AG08396 (cell line): ENCODE measurements at places on chromosomes 5 and 9.

- no peak for DNase-seq
These were observed 310.8 kb downstream of the CDH12 start for GRCh38 chr5:22542340-22542739.

- DNase-seq = no peak
These were observed 377.1 kb upstream of the RORB start for GRCh38 chr9:74120061-74120460.

- DNase-seq = no peak
These were observed 75.2 kb downstream of the LMNB1 start for GRCh38 chr5:126852091-126852571.

- DNase-seq = no peak
These were observed 13.3 kb downstream of the RIC1 start for GRCh38 chr9:5642170-5642569.

- DNase-seq = no peak
These were observed 379.6 kb upstream of the ZNF608 start for GRCh38 chr5:125126050-125126449.

DNA sequence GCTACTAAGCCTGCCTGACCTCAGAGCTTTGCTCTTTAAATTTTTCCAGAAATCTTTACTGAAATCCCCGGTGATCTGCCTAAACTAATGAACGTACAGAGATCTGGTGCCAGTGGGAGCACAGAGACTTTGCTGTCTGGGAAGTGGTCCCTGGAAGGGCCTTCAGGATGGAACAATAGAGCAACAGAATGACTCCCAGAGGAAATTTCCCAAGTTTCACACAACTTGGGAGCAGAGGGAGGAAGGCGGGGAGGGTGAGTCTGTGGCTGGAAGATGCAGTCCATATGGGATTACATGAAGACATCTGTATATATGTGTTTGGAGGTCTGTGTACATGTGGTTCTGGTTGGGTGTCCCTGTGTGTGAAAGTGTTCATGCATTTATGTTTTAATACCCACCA lies 638.3 kb downstream of the CCDC171 start:
- DNase-seq = no peak

- DNase-seq = no peak
These were observed 681.8 kb downstream of the SEMA5A start for GRCh38 chr5:8864053-8864452.

GRCh38 chr5:128538250-128539037 lies 399 bp upstream of the FBN2 start:
- DNase-seq = peak; percentile 15

- DNase-seq = no peak
These were observed 8.1 kb downstream of the SEC24A start for GRCh38 chr5:134656690-134657089.

DNA sequence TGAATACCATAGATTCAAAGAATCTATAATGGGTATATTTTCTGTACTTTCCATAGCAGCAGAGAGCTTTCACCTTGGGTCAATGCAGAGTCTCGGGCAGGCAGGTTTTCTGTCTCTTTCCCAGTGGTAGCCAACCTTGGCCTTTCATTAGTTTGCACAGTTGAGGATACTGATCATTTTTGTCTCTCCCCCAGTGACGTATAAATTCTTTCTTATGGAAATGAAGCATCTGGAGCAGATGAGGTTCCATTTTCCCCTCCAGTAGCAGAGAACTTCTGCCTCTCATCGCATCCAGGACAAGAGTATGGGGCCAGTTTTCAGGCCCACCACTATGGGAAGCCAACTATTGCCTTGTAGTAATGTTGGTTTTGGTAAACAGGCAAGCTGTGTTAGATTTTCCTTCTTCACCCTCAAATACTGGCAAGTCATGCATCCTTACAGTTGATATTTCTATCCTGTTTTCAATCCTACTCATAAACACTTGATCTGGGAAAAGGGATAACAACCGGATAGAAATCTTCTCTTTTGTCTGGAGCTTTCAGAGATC lies 845.2 kb upstream of the CDH18 start:
- peak; percentile 0 for DNase-seq

GRCh38 chr9:33264003-33264472 lies 470 bp downstream of the BAG1 start:
- peak; percentile 24 for DNase-seq

- no peak for DNase-seq
These were observed 26.9 kb downstream of the GOLPH3 start for GRCh38 chr5:32147236-32147635.

GRCh38 chr9:113879911-113880310 lies 3.8 kb downstream of the ZNF618 start:
- no peak for DNase-seq

GRCh38 chr5:42989190-42989589 lies 50.9 kb downstream of the ANXA2R start:
- DNase-seq = no peak

- no peak for DNase-seq
These were observed 464.9 kb downstream of the TLE1 start for GRCh38 chr9:81224166-81225081.

DNA sequence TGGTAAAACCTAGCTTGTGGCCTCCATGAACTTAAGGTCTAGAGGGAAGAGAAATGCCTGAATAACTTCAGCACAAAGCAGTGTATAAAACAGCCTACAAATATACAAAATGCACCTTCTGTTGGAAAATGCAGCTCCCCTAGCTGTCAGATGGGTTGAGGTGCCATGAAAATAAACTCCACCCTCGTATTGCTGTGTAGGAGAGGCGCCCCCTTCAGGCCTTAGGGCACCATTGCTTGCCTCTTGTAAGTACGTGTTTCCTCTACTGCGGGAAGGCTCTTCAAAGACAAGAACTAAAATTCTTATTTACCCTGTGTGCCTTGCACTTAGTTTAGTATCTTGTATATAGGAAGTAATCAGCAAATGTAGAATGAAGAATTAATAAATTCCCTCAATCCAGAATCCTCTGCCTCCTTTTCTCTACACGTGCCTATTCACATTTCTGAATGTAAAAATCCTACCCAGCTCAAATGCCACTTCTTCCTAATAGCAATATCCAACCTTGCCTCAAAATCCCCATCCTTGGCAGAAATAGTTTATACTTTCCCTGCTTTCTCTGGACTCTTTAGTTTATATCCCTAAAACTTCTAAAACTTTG lies 393.7 kb upstream of the PDE4D start:
- DNase-seq = peak; percentile 3

DNA sequence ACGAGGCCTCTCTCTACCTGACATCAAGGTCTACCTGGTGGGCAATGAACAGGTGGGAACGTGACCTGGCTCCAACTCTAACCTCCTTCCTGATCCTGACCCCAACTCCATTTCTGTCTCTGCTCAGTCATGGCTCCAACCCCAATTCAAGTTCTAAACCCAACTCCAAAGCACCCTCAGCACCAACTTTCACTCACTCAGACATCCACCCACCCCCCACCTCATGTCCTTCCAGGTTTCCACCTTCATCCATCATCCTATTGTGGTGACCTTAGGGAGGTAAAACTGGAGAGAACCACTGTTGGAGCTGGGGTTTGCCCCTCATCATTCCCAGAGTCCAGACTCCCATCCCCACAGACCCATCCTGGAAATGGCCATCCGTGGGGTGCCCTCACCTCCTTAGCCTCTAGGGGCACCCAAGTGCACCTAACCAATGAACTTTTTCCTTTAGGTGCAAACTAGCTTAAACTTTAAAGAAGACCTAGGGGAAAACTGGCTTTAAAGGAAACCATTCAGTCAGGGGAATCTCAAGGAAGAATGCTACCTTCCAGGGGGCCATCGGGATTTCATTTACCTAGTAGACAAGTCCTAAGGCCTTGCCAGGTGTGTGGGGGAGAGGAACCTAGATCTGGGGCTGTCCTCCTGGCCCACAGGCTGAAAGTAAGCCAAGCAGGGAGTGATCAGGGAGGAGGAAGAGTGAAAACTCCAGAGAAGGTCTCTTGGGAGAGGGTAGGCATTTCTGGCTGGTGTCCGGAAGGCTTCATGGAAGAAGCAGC lies 11.3 kb downstream of the RGS14 start:
- DNase-seq = peak; percentile 79

GRCh38 chr9:137084526-137084925 lies 2.3 kb upstream of the MAN1B1 start:
- DNase-seq = no peak

DNA sequence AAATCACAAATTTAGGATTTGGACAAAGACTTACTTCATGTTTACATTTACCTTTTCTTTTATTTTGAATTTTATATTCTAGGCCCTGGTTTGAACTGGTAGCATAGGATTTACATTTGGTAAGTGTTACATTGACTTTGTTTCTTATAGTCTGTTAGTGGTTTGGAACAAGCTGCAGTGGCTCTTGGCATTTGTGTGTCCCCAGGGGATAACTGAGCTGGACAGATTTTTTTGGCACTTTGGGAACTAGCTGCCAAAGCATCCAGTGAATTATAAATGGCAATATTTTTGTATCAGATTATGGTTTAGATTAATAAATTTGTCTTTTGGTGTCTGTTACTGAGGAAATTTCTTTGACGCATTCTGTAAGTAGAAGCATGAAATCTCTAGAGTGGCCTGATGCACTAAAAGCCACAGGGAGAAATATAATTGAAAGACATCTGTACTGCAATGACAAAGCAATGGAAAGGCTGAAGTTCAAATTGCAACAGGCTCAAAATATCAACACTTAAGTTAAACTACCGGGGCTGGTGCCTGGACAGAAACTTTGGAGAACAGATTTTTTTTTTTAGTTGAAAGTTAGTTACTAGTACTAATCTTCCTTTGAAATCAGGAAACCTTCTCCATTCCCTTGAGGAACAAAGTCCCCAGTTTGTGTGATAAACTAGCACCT lies 107.6 kb upstream of the PLCXD3 start:
- no peak for DNase-seq

DNA sequence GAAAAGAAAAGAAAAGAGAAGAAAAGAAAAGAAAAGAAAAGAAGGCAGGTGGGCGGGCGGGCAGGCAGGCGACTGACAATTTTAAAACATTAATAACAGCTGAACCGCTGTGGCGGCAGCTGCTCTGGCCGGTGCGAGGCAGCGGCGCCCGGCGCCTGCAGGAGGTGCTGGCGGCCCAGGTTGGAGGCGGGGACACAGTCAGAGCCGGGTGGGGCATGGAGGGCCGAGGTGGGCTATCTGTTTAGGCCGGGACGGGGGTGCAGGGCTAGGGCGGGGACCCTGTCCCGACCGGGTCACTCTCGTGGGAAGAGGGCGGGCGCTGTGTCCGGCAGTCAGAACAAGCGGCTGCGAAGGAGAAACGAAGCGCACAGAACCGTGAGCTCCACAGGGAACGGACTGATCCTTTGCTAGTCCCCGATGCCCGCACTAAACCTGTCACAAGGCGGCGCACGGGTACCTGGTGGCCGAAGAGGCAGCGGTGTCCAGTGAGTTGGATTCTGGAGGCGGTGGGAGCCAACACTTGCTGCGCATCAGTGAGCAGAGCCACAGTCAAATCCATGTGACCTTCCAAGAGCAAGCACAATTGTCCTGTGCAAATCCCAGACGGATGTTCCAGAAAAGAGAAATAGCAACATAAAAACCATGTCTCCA lies 13.6 kb upstream of the ALDOB start:
- peak; percentile 80 for DNase-seq

GRCh38 chr5:137665678-137666460 lies 70.0 kb downstream of the KLHL3 start:
- no peak for DNase-seq

- DNase-seq = no peak
These were observed 77.1 kb upstream of the STXBP1 start for GRCh38 chr9:127534931-127535330.

DNA sequence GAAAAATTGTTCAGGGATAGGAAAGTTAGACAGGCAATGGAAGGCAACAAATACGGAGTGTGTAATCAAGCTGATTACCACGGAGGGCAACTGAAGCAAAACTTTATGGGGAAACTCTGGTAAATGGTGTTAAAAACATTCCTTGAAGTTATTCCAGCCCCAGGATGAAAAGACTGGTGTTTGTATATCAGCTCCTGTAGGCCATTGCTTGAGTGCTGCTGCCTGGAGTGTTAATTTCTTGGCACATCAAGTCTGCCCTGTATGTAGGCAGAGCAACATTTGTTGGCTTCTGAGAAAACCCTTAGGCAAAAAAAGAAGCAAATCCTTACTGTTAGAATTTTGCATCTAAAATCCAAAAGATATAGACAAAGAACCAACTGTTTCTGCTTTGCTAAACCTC lies 686.5 kb upstream of the ACO1 start:
- DNase-seq = no peak

DNA sequence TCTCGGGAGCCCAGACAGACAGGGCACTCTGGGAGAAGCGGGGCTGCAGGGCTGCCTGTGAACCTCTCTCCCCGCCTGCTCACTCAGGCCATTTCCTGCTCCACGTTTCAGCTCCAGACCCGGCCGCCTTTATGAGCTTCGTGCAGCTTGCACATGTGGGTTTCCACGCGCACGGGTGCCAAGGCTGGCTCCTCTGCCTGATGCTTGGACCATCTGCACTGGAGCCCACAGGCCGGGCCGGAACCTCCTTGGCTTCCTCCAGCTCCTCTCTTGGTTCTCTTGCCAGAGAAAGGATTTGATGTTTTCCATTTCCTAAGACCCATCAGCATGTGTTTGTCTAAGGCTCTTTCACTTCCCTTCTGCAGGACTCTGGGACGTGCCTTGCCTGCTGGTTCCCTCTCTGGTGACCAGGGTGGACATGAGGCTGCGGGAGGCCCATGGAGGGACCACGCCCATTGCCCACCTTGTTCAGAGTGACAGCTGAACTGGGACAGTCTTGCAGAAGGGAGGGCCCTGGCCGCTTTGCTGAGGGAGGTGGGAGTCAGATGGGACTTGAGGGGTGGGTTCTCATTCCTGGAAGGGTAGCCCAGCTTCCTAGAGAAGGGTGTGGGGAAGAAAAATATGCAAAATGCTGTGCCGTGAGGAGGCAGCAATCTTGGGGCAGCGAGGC lies 23.3 kb upstream of the COL5A1 start:
- no peak for DNase-seq

GRCh38 chr5:116671211-116671736 lies 96.7 kb upstream of the SEMA6A start:
- DNase-seq = no peak

DNA sequence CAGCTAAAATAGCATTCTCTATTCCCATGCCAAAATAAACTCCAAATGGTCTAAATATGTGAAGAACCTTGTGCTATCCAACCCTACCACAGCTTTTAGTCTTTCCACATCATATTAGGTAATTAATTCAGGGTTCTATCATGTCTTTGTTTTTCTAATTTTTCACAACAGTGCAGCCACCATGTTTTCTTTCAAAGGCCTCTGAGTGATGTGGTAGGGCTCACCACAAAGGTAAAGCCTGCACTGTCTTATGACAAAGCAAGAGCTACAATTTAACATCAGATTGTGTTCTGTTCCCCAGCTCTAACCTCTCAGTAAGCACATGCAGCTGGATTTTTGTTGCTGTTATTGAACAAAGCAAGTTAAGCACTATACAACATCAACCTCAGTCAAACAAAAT lies 52.4 kb downstream of the MEF2C start:
- DNase-seq = no peak

- DNase-seq = no peak
These were observed 52.6 kb downstream of the ENC1 start for GRCh38 chr5:74587890-74588289.

- DNase-seq = no peak
These were observed 18.1 kb upstream of the WWC1 start for GRCh38 chr5:168273056-168273980.
